Hematopoietic multipotent progenitor cell treated with erythropoietin and hydrocortisone succinate and interleukin-3 and kit ligand, for 8 days (in vitro differentiated cells): ENCODE measurements at places on chromosomes 1 and 21.

DNA sequence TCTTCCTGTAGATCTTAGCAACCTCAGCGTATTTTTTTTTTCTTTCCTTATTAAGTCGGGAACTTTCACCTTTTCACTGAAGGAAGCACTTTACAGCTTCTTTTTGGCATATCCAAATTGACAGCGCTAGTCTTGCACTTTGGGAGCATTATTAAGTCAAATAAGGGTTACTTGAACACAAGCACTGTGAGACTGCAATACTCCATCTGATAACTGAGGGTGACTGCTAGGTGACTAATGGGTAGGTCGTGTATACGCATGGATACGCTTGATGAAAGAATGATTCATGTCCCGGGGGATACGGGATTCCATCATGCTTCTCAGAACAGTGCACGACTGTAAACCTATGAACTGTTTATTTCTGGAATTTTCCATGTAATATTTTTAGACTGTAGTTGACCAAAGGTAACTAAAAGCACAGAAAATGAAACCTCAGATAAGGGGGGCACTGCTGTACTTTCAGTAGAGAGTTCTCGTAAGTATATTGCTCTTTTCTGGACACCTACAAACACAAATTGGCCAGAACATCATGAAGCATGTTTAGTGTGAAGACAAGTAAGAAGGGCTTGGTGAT is 364.7 kb downstream of the SMYD3 start:
- DNase-seq: no peak

DNA sequence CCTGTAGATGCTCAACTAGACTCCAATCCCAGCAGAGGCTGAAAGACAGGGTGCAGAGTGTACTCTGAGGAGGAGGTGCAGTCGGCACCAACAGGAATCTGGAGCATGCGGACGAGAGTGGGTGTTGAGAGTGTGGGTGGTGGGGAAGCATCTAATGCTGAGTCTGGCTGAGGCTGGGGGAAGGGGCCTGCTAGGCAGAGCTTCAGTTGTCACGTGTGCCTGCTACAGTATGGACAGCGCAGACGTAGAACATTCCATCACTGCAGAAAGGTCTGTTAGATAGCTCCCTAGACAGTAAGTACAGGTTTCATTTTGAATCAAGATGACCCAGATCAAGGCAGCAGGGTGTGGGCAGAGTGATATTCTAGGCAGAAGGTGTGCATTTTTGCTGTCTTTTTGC is 23.1 kb downstream of the SNAP47 start:
- DNase-seq: no peak

DNA sequence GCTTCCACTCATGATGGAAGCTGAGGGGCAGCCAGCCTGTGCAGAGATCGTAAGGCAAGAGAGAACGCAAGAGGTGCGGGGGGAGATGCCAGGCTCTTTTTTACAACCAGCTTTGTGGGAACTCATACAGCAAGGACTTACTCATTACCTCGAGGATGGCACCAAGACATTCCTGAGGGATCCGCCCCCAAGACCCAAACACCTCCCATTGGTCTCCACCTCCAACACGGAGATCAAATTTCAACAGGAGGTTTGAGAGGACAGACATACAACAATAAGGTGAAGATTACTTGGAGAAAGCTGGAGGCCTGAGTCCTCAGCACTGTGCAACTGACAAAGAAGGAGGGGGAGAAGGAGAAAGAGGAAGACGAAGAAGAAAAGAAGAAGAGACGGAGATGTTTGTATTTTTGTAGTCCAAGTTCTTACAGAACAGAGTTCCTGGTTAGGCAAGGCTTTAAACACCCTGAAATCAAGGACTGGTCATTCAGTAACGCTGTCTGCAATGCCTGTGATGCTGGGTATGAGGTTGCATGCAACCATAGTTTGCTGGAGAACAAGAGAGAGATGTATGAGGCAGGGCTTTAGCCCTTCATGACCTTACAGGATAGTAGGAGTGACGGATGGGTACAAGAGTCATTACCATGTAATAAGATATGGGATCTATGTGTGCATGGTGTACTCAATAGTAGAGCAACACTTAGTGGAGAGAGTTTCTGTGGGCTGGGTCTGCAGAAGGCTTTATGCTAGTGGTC is 19.7 kb upstream of the GALNT2 start:
- no peak for DNase-seq

DNA sequence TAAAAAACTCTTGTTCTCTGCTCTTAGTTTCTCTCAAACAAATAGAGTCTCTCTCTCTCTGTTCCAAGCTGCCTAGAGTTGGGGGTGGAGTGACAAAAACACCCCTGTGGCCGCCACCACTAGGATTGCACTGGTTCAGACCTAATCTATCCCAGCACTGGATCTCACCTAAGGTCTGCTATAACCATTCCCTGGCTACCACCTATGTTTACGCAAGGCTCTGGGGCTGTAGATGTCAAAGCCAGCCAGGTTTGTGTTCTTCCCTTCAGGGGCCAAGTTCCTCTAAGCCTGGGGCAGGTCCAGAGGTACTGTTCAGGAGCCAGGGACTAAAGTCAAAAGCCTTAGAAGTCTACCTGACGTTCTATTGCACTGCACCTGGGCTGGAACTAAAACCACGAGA is 12.8 kb upstream of the CYP2J2 start:
- DNase-seq: no peak

DNA sequence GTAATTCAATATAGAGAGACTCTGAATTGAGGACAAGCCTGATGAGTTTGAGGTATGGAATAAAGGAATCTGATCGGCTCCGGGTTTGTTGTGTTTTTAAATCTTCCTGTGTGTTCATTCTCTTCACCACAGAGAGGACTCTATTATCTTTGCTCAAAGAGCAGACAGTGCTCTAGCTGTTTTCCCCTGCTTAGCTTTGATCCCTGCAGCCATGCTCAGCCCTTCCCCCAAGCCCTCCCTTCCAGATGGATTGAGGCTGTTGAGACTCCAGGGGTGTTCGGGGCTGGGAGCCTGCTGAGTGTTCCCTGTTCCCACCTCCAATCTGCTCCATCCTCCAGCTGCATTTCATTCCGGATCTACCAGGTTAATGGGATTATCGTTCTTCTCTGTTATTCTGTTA is 74.2 kb upstream of the CXADR start:
- no peak for DNase-seq

- no peak for DNase-seq
These were observed 14.3 kb upstream of the OLIG2 start for GRCh38 chr21:33011462-33011861.

GRCh38 chr1:50976890-50977574 is 7.0 kb downstream of the CDKN2C start:
- peak; percentile 40 for DNase-seq

DNA sequence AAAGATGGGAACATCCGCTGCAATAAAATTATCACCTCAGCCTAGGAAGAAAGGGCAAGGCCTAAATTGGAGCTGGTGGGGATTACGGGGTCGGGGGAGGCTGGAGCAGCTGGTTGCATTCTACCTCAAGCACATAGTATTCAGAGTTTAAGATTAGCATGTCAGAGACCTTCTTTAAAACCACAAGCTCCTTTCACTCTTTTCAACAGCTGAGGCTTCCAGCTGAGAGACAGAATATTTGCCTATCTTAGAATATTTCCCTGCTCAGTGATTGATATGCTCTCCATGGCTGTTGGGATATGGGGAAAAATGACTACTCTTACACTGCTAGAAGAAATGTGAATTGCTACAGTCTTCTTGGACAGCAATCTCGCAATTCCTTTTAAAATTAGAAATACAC is 248.6 kb downstream of the TBX15 start:
- DNase-seq: no peak

GRCh38 chr1:195604287-195604686 is 1004.0 kb downstream of the KCNT2 start:
- DNase-seq: no peak

DNA sequence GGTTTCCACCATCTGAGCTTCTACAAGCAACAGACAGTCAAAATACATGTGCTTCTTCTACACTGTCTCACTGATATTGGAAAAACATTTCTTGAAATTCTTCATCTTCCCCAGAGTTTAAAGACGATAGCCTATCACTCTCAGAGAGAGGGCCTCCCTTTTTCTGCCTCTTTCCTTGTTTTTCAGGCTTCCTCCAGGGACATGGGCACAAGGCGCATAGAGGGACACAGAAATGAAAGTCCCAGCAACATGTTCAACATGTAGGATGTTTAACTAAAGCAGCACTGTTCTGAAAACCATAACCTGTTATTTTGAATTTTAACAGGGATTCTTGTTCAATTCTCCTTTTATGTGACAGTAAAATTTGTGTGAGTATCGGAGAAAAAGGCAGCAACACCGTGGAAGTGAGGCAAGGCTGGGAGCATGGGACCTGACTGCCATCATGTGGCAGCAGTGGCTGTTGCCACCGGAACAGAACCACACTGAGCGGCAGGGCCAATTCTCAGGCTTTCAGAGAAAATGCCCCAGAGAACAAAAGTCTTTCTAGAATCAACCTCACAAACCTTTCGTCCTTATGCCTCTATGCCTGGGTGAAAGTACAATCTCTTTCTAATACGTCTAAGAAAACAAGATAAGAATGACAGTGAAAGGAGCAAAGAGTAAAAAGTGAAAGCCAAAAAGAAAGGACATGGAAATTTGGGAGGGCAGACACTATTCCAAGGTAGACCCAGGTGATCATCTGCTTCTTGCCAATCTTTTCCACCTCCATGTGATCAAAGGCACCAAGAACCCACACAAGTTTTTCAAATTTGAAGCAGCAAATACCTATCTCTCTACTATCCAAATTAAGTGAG is 54.5 kb downstream of the PCNX2 start:
- DNase-seq: peak; percentile 53

- DNase-seq: peak; percentile 52
These were observed 65.3 kb downstream of the ZNF697 start for GRCh38 chr1:119582801-119583200.

DNA sequence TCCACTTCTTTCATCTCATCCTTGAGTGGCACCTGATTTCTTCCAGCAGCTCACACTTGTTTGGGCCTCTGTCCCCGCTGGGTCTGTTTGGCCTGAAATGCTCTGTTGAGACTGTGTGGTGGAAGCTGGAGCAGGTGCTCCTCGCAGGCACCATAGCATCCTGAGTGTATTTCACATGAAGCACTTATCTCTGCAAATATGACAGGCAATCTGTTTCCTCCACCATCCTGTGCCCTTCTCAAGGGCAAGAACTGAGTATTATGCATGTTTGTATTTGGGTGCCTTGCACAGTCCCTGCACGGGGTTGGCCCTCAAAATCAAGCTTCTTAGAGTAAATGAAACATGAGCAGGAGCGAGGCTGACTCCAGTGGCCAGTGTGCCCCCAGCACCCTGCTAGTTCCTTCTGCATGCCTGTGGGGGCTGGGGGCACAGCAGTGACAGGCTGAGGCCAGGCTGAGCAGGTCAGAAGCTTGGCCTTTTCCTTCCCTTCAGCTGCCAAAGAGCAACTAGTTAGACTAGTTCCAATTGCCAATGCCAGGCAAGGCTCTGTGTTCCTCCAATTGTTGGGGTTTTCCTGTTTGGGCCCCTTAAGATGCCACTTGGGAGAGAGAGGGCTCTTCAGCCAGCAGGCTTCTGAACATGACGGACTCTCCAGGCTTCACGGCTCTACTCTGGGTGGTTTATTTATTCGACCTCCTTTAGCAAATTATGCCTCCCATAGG is 129.6 kb upstream of the ATP1A1 start:
- no peak for DNase-seq

DNA sequence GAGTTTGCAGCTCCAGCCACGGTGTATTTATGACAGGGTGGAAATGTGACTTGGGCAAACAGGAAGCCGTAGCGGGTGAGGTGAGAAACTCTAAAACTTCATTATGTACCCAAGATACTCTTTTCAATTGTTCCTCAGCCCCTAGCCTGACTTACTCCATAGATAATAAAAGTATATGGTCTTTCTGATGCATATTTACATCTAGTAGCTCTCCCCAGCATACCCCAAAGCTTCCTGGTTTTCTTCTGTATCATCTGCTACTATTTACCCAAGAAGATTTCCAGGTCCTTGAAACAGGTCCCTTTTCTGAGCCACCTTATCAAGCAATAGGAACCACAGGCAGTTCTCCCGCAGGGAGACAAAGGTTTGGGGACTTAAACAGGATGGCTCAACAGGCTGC is 201.5 kb upstream of the ESRRG start:
- no peak for DNase-seq

- DNase-seq: no peak
These were observed 212.3 kb downstream of the PTPRU start for GRCh38 chr1:29448456-29449235.

DNA sequence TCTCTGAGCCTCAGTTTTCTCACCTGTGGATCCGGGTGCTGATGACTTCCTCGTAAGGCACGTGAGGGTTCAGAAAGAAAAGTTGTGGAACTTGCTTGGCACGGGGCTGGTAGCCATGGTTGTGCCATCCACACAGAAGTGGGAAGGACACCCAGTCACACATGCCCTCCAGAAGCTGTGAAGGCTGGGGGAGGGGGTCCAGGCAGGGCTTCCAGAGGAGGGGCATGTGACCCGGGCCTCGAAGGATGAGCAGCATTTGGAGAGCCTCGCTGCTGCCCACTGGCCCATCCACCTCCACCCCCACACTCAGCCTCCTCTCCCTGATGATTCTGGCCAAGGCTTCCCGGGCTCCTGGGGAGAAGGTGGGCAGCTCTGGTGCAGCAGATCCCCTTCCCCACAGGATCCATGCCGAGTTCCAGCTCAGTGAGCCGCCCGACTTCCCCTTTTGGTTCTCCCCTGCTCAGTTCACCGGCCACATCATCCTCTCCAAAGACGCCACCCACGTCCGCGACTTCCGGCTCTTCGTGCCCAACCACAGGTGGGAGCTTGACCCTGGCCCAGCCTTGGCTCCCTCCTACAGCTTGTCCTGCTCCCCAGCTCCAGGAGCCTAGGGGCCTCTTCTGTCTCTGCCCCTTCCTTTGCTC is 9.4 kb downstream of the SELENON start:
- DNase-seq: no peak

GRCh38 chr1:32413507-32414185 is 19.4 kb upstream of the BSDC1 start:
- DNase-seq: peak; percentile 92

DNA sequence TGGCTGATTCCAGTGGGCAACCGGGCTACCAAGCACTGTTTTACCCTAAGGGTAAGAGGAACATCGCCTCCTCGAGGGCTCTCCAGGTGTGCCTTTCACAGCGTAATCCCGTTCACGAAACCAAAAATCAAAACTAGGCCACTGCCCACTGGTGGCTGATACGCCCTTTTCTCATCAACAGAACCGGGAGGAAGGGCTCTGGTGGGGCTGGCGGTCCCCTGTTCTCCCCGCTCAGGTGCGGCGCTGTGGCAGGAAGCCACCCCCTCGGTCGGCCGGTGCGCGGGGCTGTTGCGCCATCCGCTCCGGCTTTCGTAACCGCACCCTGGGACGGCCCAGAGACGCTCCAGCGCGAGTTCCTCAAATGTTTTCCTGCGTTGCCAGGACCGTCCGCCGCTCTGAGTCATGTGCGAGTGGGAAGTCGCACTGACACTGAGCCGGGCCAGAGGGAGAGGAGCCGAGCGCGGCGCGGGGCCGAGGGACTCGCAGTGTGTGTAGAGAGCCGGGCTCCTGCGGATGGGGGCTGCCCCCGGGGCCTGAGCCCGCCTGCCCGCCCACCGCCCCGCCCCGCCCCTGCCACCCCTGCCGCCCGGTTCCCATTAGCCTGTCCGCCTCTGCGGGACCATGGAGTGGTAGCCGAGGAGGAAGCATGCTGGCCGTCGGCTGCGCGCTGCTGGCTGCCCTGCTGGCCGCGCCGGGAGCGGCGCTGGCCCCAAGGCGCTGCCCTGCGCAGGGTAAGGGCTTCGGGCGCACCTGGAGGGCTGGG is at the start of gene IL6R:
Gene IL6R (plus strand): TSS at position 360 of the 763 bp plus-strand sequence. CDS start 287 bp downstream, at position 647.
- peak; percentile 58 for DNase-seq
